Large intestine (tissue), 12 donors: ENCODE measurements at places on chromosomes 7 and 10. TPM values are rescaled to one million over a fixed set of nuclear protein-coding genes. Genes with fewer than 3 reads are reported as not detected.

Gene AGAP3
- polyA plus RNA-seq, result 58.0 TPM

- H3K27ac ChIP-seq, result no peak overlapping the region
- peaks cover 10% of the 10 kb centered on the region for H3K36me3 ChIP-seq
- H3K27me3 ChIP-seq, result no peaks in the 10 kb centered on the region
- H3K4me3 ChIP-seq, result no peak overlapping the region
Observed at GRCh38 chr10:24269476-24269875, 60.5 kb downstream of the KIAA1217 start.

Gene ADGRA1
- 0.40 TPM for polyA plus RNA-seq

Gene ANKRD1
- 0.06 TPM for polyA plus RNA-seq

DNA sequence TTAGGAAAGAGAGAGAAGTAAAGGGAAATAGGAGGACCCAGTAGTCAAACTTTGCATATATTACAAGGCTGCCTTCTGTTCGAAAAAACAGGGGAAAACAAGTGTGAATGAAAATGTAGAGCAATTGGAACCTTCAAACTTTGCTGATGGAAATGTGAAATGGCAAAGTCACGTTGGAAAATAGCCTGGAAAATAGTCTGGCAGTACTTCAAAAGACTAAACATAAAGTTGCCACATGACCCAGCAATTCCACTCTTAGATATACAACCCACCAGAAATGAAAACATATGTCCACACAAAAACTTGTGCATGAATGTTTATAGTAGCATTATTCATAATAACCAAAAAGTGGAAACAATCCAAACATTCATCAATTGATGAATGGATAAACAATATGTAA, 78.6 kb upstream of the IFRD1 start:
- no peak for DNase-seq
- H3K36me3 ChIP-seq, result no peaks in the 10 kb centered on the region
- H3K4me1 ChIP-seq, result no peaks in the 10 kb centered on the region

DNA sequence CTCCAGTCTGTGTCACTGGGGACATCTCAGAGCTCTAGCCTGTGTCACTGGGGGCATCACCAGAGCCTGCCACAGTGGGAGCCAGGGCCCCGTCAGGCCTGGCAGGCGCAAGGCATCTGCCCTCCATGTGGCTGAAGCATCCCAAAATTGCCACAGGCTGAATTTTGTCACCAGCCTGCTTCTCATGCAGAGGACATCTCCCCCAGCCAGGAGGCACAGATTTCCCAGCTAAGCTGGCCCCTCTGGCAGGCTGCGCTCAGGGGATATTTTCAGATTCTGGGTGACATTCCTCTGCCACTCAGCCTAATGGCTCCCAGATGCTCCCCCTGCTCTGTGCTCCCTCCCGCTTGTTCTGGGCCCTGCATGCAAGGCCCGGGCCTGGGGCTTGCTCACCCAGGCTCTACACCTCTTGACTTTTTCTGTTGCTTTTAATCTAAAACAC, 64.6 kb downstream of the COL13A1 start:
- peaks cover 35% of the 10 kb centered on the region for H3K4me1 ChIP-seq
- no peaks in the 10 kb centered on the region for H3K36me3 ChIP-seq
- peak overlapping the region; percentile 9 for H3K27ac ChIP-seq
- H3K4me3 ChIP-seq, result no peak overlapping the region
- no peaks in the 10 kb centered on the region for H3K27me3 ChIP-seq

Gene HTR5A
- 0.03 TPM for polyA plus RNA-seq

DNA sequence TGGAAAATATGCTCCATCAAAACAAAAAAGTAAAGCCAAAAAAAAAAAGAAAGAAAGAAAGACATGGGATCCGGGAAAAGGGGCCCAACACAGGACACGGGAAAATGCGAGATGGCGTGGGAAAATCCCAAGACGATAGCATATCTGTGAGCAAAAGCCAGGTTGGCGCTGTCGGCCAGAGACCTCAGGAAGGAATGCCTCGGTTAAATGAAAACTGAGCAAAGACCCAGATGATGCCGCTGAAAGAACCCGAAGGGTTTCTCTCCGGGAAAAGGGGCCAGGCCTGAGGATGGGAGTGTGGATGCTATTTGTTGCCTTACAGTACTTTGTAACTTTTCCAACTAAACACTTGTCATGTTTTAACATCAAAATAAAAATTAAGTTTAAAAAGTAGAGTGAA, 49.5 kb upstream of the PPP2R2D start:
- H3K36me3 ChIP-seq, result no peaks in the 10 kb centered on the region

Gene CHRM2
- 7.3 TPM for polyA plus RNA-seq

- no peaks in the 10 kb centered on the region for H3K27me3 ChIP-seq
- H3K4me3 ChIP-seq, result no peak overlapping the region
Observed at GRCh38 chr10:89888321-89889070, 187.1 kb downstream of the KIF20B start.

GRCh38 chr7:4025210-4025609, 656.9 kb upstream of the FOXK1 start:
- no peaks in the 10 kb centered on the region for H3K36me3 ChIP-seq
- no peak for DNase-seq
- no peaks in the 10 kb centered on the region for H3K4me1 ChIP-seq
- H3K27me3 ChIP-seq, result no peaks in the 10 kb centered on the region
- no peak overlapping the region for H3K4me3 ChIP-seq
- H3K27ac ChIP-seq, result no peak overlapping the region

GRCh38 chr7:137572056-137572784, 228.7 kb upstream of the PTN start:
- no peak for DNase-seq
- no peaks in the 10 kb centered on the region for H3K36me3 ChIP-seq
- no peak overlapping the region for H3K27ac ChIP-seq

DNA sequence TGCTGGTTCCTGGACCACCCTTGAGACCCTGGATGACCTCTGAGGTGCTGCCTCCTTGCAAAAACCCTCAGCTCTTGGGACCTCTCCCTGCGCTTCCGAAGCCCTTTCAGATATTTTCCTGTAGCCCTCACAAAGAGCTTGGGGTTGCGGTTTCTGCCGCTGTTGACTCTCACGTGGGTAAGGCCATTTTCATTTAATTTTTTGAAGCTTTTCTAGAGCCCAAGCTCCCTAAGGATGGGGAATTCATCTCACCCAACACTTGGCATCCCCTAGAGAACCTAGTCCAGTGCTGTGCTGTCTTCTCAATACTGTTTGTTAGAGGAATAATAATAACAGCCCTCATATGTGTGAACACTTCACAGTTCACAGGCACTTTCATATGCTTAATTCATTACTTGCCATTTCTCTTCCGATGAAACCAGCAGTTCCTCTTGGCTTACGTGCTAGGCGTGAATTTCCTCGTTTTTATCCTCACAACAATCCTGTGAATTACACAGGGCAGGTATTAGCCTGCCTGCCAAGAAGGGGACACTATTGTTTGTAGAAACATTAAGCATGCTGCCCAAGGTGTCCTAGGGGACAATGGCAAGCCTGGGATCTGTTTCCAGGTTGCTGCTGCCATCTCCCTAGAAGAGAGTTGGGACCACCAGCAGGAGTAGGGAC, 71.6 kb upstream of the CTBP2 start:
- no peak for DNase-seq
- peaks cover 5% of the 10 kb centered on the region for H3K27me3 ChIP-seq
- H3K36me3 ChIP-seq, result no peaks in the 10 kb centered on the region
- no peaks in the 10 kb centered on the region for H3K4me1 ChIP-seq

- H3K4me3 ChIP-seq, result no peak overlapping the region
- DNase-seq, result no peak
- H3K36me3 ChIP-seq, result peaks cover 27% of the 10 kb centered on the region
- no peak overlapping the region for H3K27ac ChIP-seq
Observed at GRCh38 chr10:15802375-15802949, 57.8 kb downstream of the MINDY3 start.

Gene CFAP69
- polyA plus RNA-seq, result 8.1 TPM

- H3K27ac ChIP-seq, result no peak overlapping the region
- H3K4me1 ChIP-seq, result peaks cover 3% of the 10 kb centered on the region
- H3K36me3 ChIP-seq, result no peaks in the 10 kb centered on the region
- H3K27me3 ChIP-seq, result no peaks in the 10 kb centered on the region
Observed at GRCh38 chr7:2465928-2466327, 10.3 kb downstream of the GRIFIN start.

DNA sequence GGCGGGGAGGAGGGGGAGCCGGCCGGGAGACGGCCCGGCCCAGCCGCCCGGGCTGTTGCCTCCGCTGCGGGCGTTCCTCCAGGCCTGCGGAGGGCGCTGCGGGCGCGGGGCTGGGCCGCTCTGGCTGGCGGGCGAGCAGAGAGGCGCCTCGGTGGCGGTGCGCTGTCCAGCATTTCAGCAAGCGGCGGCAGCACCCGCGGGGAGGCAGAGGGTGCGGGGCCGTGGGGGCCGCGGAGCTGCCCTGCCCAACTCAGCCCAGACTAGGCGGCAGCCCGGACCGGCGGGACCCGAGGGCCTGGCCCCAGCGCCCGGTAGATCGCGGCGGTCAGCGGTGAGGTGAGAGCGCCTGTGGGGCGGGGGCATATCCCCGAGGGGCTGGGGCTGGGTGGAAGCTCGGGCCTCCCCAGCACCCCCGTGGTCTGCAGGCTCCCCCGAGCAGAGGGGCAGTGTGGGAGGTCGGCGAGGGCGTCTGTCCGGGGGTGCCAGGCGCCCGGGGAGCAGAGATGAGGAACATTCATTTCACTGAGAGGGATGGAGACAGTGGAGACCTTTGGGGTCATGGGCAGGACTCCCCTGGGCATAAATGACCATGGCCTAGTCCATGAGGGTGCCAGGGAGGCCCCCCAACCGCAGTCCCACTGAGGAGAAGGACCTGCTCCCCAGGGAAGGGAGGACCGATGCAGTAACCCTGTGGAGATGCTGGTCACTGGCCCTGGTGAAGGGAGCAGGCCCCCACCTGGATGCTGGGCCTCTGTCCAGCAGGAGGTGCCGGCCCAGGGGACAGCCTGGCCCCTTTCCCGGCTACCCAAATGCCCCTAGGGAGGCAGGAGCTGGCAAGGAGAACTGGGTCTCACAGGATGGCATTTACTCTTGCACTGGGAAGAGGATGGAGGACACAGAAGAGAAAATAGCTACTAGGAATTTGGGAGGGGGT, at the start of gene SRRM3:
Gene SRRM3, plus strand, starts transcription at position 165 of the 934 bp plus-strand sequence. CDS start 33,171 bp downstream, outside the sequence.
- peaks cover 8% of the 10 kb centered on the region for H3K27me3 ChIP-seq
- no peaks in the 10 kb centered on the region for H3K4me1 ChIP-seq
- peak within 1 kb of the TSS; percentile 28 for H3K4me3 ChIP-seq
- DNase-seq, result peak; percentile 63
- H3K36me3 ChIP-seq, result no peaks in the 10 kb centered on the region

- no peak overlapping the region for H3K27ac ChIP-seq
- peaks cover 11% of the 10 kb centered on the region for H3K36me3 ChIP-seq
- no peak for DNase-seq
- no peaks in the 10 kb centered on the region for H3K4me1 ChIP-seq
- no peaks in the 10 kb centered on the region for H3K27me3 ChIP-seq
Observed at GRCh38 chr7:80763289-80763688, 124.8 kb downstream of the CD36 start.

DNA sequence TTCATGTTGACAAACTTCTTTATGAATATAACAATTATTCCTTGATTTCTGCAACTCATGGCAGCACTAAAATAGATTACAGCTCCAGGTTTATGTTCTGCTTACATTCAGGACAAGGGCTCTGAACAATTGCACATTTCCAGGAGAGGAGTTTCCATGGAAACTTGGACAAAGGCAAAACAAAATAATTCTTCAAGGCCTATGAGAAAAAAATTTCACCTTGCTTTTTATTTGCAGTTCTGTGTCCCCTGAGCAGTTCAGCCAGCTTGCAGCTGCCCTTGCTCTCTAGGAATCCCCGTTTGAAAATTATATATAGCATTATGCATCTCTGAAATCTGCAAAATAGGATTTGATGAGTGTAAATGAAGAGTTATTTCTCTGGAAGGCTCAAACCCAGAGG, 71.7 kb downstream of the ARL4A start:
- H3K27me3 ChIP-seq, result no peaks in the 10 kb centered on the region
- no peak for DNase-seq
- H3K27ac ChIP-seq, result no peak overlapping the region

DNA sequence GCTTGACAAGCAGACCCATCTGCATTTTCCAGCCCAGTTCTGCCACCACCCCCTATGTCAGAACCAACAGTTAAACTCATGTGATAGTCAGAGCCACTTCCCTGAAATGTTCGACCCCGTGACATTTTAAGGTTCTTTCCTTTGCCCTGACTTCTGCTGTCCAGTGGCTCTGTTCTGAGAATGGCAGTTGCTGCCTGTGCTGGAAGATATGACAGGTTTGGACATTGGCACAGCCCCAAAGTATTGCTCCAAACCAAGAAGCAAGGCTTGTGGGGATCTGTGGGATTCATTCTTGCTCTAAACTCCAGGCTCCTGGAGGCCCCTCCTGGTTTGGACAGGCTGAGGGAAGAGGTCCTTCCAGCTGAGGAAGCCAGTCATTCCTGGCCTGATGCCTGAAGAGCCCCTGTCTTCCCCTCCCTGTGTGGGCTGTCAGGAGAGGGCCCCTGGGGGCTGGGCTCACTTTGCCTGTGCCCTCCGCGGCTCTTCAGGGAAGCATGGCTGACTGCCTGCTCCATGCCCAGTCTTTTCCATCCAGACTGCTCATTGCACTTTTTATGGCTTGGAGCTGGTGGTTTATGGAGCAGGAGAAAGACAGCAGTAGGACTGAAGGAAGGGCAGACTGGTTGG, 138.0 kb downstream of the CDH23 start:
- no peak overlapping the region for H3K27ac ChIP-seq
- no peak overlapping the region for H3K4me3 ChIP-seq
- no peak for DNase-seq
- H3K4me1 ChIP-seq, result no peaks in the 10 kb centered on the region

GRCh38 chr10:74081192-74081803, 69.3 kb downstream of the AP3M1 start:
- H3K4me1 ChIP-seq, result peaks cover 8% of the 10 kb centered on the region
- no peak overlapping the region for H3K4me3 ChIP-seq
- peaks cover 14% of the 10 kb centered on the region for H3K36me3 ChIP-seq
- peak; percentile 48 for DNase-seq
- no peak overlapping the region for H3K27ac ChIP-seq

- DNase-seq, result no peak
- H3K36me3 ChIP-seq, result no peaks in the 10 kb centered on the region
- no peaks in the 10 kb centered on the region for H3K4me1 ChIP-seq
- H3K27me3 ChIP-seq, result no peaks in the 10 kb centered on the region
Observed at GRCh38 chr7:19307554-19307953, 162.3 kb upstream of the FERD3L start.

- H3K27me3 ChIP-seq, result no peaks in the 10 kb centered on the region
- DNase-seq, result no peak
- H3K4me3 ChIP-seq, result no peak overlapping the region
- H3K4me1 ChIP-seq, result no peaks in the 10 kb centered on the region
Observed at GRCh38 chr10:79202188-79203013, 133.6 kb downstream of the ZMIZ1 start.
